ENCODE measurements at places on chromosomes 3 and 15. TPM values are rescaled to one million over a fixed set of nuclear protein-coding genes. Genes with fewer than 3 reads are reported as not detected.

Gene CYP1A1
- total RNA-seq, result 12.4 TPM

Gene CAMKV
- not detected for total RNA-seq

Gene LRRIQ4
- 0.22 TPM for total RNA-seq

Gene TATDN2
- total RNA-seq, result 67.4 TPM

Gene CLSTN2
- total RNA-seq, result not detected

Gene TMEM207
- not detected for total RNA-seq

Gene RTF1
- 38.1 TPM for total RNA-seq

Gene ZBTB20
- total RNA-seq, result 27.4 TPM

Gene EIF4E3
- 63.6 TPM for total RNA-seq

Gene TRIM42
- total RNA-seq, result not detected

Gene SACM1L
- 89.8 TPM for total RNA-seq

Gene TOP2B
- 143 TPM for total RNA-seq

All from activated naive CD8-positive, alpha-beta T cell treated with anti-CD3 and anti-CD28 coated beads, Interleukin-2, amount 10 ng/mL, durations not matched to agents 7 days and 5 days (primary cell).